ENCODE measurements at places on chromosomes 1 and 21.

DNA sequence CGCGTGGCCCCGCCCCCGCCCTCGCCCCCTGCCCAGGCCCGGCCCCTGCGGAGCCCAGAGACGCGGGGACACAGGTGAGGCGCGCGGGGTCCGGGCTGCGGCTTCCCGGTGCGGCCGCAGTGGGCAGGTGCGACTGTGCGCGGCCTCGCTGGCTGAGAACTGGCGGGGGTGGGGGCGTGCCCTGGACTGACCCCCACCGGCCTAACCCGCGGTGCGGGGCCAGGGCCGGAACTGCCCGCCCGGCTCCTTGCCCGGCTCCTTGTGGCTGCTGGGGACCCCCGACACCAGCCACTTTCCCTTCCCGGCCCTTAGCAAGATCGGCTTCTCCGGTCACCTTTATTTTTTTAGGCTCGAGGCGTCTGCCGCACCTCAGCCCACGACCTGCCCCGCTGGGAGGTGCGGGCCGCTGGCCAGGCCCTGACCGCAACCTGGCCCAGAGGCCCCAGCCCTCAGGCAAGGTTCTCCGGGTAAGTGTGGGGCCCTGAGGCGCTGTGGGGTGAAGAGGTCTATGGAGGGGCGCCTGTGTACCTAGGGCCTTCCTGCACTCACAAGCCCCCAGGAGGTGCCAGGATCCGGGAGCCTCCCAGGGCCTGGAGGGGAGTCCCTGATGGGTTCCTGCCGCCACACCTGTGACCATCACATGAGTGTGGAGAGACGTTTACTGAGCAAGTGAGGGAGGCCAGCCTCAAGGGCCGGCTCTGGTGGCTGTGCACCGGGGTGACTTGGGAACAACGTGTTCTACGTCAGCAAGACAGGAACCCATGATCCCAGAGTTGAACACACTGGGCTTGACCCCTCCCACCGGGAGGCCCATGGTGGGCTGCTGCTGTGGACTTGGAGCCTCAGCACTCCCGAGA, at the start of gene SMIM1:
TSS of gene SMIM1 (plus strand) at position 35 of the 857 bp plus-strand sequence. CDS start 2,625 bp downstream, outside the sequence.
- no peak for DNase-seq

DNA sequence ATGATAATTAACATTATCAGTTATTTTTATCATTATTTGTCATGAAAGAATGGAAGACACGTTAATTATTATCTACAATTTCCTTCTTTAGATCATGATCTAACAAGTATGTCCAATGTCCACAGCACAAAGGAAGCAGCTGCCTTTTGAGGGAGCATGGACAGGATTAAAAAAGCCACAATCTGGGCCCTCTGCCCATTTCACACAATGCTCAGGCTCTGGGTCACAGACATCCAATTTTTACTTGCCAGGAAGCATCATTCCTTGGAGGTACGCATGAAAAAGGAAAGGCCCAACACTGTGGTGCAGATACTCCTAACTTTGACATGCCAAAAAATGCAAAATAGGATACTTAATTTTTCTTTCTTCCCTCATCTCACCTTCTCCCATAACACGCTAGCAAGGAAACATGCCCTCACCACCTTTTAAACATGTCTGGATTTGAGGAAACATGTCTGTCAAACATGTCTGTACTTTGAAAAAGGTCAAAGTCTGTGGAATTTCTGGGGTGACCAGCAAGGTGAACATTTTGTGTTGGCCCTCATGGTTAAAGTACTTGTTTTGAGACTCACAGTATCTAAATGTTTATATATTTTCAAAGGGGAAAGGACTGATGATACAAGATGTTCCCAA, 40.0 kb downstream of the GADD45A start:
- no peak for DNase-seq

GRCh38 chr21:45511007-45511406, 31.2 kb downstream of the SLC19A1 start:
- no peak for DNase-seq

GRCh38 chr1:33096363-33097005, 15.5 kb downstream of the AZIN2 start:
- no peak for DNase-seq

DNA sequence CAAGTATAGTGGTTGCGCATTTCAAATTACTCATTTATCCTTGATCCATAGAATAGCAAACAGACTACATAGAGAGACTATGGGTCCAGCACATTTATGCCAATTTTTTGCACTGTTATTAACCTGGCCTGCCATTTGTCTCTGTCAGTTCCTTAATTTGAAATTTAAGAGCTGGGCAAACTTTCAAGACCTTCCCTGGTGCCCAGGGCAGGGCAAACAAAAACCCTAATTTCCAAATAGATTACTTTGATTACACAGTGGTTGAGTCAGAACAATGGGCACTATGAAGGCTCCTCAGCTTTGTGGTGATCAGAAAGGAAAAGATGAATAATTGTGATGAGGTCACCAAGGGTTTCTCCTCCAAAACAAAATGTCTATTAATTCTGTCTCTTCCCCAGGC, 80.6 kb downstream of the TNFSF18 start:
- DNase-seq, result no peak

DNA sequence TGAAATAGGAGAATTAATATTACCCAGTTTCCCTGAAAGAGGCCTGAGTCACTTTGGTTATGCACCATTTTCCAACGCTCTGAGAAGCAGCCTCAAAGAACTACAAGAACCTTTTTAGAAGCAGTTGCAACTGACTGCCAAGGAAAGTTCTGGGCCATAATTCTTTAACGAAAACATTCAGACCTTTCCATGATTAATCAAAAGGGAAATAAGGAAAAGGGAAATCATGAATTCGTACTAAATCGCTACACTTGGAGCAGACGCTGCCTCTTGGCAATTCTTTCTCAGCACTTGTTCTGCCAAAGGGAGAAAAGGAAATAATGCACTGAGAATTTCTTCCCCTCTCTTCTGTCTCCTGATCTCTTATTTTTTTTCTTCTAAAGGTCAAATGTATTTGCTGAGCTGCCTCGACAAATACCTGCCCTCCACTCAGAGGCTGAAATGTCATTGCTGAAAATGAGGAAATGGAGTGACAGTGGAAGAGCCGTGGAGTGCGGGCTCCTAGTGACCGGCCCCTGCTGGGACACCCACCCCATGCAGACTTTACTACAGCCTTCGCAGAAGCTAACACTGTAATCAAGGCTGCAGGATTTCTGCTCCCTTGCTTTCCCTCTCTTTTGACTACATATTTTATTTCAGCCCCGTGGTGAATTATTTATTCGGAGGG, 67.9 kb upstream of the GALNT2 start:
- DNase-seq, result no peak

DNA sequence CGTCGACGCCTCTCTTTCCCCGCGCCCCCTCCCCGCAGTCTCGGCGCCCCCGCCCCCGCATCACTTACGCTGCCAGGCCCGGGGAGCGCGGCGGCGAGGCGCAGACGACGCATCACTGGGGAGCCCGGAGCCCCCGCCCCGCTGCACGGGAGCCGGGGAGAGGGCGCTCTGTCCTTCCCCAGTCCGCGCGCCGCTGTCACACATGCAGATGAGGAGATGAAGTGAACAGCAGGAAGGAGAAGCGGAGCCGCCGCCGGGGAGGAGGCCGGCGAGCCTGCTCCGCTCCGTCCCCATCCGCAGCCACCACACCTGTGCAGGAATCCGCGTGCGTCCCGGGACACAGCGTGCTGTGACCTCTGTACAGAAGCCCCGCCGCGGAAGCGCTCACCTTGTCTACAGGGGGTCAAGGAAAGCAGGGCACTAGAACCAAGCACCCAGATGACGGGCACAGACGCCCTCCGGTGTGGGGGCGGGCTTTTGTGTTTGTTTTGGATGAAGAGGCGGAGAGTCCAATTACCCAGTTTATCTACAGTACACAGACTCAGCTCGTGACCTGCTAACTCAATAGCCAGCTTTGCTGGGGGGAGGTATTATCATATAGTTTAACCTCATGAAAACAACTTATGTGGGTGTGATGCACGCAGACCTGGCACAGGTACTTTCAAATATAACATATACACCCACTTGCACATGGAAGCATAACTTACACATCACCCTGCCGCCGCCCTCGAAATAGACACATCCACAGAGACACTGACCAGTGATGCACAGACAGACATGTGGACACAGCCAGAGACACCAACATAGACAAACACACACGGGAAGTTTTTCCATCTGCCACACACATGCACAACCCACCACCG, 12.4 kb downstream of the KLHDC8A start:
- DNase-seq, result no peak

DNA sequence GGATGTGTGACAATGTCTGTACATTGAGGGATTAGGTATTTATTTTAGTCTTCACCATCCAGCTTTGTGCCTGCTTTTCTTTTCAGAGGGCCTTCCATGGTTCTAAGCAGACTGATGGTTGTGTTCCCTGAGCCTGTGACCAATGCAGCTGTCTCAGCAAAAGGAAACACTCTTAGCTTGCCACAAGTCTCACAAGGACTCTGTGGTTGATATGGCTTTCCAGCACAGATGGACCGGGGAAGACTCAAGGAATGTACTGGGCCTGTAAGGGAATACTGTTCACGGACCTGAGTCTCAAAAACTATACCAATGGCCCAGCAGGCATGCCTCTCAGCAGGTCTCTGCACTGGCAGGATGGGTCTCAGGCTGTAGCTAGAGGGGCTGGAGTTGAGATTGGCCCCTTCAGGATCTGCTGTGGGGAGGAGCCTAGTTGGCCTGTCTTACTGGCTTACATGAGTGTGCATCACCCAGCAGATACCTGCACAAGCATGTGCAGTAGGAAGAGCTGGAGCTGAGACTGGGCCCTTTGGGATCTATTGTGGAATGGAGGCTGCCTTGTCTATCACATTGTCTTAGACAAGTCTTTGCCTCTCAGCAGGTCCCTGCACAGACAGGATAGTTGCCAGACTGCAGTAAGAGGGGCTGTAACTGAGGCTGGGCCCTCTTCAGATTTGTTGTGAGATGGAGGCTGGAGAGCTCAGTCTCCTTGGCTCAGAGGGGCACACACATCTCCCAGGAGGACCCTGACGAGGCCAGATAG, 52.0 kb upstream of the PDC start:
- no peak for DNase-seq

DNA sequence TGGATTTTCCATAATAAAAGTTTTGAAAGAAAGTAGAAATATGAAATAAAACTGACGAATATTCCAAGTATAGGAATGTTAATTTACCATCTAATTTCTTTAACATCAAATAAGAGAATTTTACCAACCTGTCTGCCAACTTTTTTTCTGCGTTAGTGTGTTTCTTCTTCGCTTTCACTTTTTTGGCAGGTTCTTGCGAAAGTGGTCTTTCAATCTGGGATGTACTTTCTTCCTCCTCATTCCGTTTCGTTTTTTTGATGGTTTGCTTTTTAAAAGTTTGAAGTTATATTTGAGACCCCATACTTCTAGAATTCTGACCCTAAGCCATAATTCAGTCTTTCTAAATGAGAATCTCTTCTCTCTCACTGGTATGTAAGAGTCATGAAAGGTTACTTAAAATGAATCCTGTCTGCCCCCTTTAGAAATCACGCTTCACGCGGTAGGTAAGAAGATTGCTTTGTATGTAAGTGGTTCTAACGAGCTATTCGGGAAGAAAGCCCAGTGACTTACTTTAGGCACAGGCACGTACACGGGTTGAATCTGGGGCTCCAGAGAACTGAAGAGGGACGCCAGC, 580 bp downstream of the RBM34 start:
- DNase-seq, result no peak

- no peak for DNase-seq
Measured at GRCh38 chr1:156727492-156727891, 777 bp upstream of the METTL25B start.

DNA sequence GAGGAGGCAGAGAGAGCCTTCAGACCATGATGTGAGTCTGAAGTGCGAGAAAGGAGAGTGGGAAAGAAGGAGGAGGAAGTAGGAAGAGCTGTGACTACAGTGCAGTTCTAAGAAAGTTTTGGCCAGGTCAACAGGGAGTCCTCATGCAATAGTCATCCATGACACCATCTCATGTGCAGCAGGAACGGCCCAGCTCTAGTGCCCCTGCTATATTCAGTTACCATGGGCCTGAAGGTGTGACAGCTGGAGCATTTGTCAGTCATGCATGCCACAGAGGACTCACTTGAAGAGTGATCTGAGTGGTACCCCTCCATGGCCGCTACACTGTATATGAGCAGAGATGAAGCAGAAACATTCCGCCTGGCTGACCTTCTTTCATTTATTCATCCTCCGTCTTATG, 77.9 kb downstream of the OMA1 start:
- no peak for DNase-seq
